ENCODE measurements at places on chromosomes 11 and 22.

DNA sequence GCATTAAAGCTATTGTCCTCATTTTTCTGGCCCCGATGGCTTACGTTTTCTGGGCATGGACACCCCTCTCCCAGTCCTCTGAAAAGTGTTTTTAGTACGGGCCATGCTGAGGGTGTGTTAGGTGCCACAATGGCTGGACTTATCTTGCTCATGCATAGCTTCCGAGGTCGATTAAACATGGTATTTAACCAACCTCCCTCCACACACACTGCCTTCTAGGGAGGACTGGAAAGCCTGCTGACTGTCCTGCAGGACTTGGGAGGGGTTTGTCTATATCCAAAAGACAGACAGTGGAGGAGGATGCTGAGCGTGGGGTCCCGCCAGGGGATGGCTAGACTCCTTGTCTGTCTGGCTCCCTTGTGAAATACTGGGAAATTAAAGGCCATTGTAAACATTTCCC is 95.3 kb downstream of the FBXO7 start:
- DNase-seq = no peak

GRCh38 chr11:92852946-92853345 is 116.5 kb upstream of the MTNR1B start:
- DNase-seq = no peak

GRCh38 chr11:68146704-68147474 is 25.7 kb upstream of the CHKA start:
- DNase-seq = no peak

- DNase-seq = no peak
Observed at GRCh38 chr11:79060081-79060953, 380.5 kb downstream of the TENM4 start.

DNA sequence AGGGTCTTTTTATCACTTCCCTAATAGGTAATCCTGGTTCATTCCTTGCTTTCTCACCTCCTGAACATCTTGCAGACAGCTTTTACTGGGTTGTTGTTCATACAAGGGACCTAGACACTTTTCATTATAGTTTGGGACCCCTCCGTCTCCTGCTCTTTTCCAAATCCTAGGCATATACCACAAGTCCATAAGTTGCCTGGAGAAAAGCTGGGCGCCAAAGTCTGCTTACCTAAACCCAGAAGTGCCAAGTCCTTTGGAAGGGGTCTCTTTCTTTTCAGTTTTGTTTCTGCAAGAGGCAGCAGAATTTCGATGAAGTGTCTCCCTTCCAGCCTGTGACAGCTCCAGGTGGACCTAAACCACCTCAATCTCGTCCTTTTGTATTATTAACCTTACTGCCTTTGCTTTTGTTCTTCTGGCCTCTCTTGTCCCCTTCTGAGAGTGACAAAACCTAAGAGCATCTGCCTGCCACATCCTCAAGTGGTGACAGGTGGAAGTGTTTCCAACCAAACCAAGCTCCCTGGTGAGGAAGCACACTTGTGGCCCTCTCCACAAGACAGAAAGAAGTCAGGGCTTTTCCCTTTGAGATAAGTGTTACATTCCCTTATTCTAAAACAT is 19.5 kb upstream of the P2RY6 start:
- DNase-seq = no peak

GRCh38 chr11:117528097-117528721 is 200.6 kb downstream of the CEP164 start:
- no peak for DNase-seq

GRCh38 chr11:69249311-69250185 is 44.4 kb upstream of the MYEOV start:
- no peak for DNase-seq

GRCh38 chr22:36386351-36386899 is 1.3 kb downstream of the MYH9 start:
- no peak for DNase-seq
